ENCODE measurements at places on chromosomes 12 and 14. TPM values are rescaled to one million over a fixed set of nuclear protein-coding genes. Genes with fewer than 3 reads are reported as not detected.
A peak's percentile ranks its signal among the peaks of the same experiment; 100 is the strongest.

- DNase-seq, result no peak
Observed at GRCh38 chr14:63986789-63987533, 134.2 kb downstream of the SYNE2 start.

GRCh38 chr12:71439362-71439612 is 311 bp upstream of the LGR5 start:
- no peak for DNase-seq

DNA sequence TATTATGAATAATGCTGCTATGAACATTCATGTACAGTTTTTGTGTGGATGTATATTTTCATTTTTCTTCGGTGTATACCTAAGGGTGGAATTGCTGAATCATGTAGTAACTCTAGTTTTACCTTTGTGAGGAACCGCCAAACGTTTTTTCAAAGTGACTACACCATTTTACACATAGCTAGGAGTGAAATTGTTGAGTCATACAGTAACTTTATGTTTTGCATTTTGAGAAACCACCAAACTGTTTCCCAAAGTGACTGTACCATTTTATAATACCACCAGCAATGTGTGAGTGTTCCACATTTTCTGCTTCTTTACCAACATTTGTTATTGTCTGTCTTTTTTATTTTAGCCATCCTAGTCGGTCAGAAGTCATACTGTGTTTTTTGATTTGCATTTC is 3.1 kb upstream of the TPH2 start:
- no peak for DNase-seq

DNA sequence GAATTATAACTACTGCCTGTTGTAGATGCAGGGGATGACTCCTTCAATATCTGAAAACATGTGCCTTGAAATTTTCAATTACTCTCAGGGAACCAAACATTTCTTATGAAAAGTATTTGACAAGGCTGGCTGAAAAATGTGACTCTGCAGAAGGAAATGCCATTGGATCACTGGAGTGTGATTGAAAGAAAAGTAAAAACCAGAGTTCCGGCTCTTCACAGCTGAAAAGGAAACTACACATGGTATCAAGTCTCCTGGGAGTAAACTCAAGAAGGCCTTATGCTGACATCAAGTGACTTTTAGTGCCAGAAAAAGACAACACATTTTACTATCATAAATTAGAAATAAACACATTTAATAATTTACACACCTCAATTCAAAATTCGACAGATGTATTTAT is 693.0 kb downstream of the LRFN5 start:
- no peak for DNase-seq

DNA sequence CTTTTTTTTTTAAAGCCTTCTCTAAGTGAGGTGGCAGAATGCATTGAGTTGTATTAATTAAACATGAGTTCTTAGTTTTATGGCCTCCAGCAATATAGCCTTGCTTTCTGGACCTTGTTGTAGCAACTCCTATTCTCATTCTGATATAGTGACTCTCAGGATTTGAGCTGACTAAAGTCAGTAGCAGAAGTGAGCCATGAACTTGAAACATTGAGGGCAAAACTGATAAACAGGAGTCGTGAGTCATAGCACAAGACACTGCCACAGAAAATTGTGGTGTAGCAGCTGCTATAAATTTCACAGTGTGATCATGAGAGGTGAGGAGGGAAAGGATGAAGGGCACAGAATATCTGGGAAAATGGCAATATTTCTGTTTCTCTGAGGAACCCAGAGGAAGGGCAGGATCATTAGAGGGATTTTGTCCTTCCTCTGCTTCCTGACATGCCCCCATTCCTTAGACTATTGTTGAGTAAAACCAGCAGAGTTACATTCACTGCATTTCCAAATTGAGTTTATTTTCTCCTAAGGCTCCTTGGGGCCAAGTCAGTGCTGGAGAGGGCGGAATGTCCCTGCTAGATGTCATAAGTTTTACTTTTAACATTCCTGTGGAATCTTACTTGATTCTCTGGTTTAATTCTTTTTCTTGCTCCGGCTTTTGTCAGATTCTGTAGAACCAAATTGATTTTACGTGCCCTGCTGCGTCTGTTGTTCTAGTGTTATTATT is 7.5 kb downstream of the KLRG1 start:
- DNase-seq, result no peak

DNA sequence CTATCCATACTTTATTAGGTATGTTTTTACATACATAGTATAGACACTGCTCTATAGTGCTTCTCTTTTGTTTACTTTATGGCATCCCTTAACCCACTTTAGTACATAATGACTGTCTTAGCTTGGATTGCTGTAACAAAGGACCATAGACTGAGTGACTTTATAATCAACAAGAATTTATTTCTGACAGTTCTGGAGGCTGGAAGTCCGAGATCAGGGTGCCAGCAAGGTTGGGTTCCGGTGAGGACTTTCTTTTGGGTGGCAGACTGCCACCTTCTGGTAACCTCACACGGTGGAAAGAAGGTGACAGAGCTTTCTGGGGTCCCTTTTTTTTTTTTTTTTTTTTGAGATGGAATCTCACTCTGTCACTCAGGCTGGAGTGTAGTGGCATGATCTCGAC is 48.6 kb upstream of the PPM1H start:
- no peak for DNase-seq

FSCB gene
- total RNA-seq, result not detected

WNT5B gene
- total RNA-seq, result 1.1 TPM

DNA sequence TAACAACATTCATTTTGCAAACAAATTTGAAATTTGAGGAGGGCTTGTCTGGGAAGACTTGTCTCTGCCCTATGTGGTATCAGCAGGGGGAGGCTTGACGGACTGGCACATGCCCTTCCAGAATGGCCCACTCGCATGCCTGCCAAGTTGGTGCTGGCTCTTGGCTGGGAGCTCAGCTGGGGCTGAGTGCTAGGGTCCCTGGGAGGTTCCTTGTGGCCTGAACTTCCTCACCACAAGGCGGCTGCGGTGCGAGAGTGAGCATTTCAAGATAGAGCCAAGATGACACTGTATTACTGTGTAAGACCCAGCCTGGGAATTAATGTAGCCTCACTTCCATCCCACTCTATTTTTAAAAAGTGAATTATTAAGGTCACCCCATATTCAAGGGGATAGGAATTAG is 271.6 kb upstream of the PLEKHG7 start:
- DNase-seq, result no peak

GRCh38 chr12:45243963-45244362 is 28.1 kb downstream of the ANO6 start:
- no peak for DNase-seq

DNA sequence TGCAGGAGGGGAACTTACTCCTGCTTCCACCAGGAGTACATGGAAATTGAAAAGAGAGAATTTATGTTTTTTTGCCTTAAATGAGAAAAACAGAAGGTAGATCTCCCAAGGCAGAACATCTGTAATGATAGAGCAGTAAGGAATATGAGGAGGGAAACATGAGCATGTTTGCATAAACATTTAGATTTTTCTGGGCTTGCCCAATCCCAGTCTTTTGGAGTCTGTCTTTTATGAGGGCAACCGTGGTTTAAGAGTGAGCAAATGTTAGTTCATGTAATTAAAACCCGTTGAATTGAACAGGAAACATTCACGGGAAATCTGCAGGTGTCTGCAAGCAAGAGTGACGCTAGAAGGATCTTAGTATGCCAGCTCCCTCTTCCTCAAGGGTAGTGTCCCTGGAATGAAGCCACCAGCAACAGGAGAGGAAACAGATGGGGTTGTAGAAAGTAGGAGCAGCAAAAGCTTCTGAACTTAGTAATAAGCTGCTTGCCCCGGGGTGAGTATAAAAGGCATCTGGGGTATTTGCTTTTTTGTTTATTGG is 79.3 kb downstream of the ARF6 start:
- peak; percentile 54 for DNase-seq
